ENCODE measurements at places on chromosomes 5 and 9.

DNA sequence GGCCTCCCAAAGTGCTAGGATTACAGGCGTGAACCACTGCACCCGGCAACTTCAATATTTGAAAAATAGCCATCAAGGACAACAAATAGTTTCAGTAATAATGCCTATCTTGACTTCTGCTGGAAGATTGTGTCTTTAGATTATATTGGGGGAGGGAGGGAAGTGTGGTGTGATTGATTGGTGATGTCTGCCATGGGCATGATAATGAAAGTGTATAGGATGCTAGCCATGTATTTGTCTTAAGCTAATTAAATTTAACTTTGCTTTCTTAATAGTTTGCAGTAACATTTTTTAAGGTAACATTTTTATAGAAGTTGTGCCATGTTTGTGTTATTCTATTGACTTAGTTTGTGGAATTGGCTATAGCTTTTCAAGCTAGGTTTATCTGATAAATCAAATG is 4.6 kb downstream of the JMY start:
- no peak for DNase-seq

GRCh38 chr5:56360816-56361215 is 127.7 kb upstream of the ANKRD55 start:
- DNase-seq: no peak

DNA sequence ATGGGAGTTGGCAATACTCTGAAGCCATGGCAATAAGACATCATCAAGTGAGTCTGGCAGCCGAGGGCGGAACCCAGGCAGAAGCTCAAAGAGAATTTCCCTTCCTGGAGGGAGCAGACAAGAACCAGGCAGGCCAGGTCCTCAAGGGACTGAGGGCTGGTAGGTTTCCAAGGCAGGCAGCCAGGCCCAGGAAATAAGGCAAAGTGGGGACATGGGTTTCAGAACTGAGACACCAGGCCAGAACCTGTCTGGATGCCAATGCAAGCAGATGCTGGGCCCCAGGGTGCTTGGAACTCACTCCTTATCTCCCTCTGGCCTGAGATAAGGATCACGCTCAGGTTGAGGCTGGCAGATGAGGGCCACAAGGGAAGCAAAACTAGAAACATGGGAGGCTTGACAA is 8.9 kb downstream of the TSSK1B start:
- no peak for DNase-seq

DNA sequence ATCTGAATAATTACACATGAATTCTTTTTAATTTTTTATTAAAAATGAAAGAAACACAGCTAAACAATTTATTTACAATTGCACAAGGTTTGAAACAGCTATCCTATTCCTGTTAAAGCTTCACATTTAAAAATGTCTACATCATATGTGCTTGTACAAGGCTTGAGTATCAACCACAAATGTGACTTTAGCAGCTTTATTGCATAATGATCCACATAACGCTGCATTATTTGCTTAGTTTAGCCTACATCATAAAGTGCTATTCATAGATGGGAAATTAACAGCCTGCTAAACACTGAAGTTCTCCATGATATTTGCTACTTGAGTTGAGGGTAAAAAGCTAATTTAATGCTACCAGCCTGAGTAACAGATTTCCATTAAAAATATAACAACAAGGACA is 45.0 kb downstream of the TRIM36 start:
- DNase-seq: no peak

GRCh38 chr5:135628771-135629563 is 50.2 kb upstream of the CXCL14 start:
- DNase-seq: no peak

GRCh38 chr5:124650147-124650561 is 96.3 kb downstream of the ZNF608 start:
- DNase-seq: no peak

Measured in SHP77 (cell line).